ENCODE measurements at places on chromosomes 6 and 20.
A peak's percentile ranks its signal among the peaks of the same experiment; 100 is the strongest.

DNA sequence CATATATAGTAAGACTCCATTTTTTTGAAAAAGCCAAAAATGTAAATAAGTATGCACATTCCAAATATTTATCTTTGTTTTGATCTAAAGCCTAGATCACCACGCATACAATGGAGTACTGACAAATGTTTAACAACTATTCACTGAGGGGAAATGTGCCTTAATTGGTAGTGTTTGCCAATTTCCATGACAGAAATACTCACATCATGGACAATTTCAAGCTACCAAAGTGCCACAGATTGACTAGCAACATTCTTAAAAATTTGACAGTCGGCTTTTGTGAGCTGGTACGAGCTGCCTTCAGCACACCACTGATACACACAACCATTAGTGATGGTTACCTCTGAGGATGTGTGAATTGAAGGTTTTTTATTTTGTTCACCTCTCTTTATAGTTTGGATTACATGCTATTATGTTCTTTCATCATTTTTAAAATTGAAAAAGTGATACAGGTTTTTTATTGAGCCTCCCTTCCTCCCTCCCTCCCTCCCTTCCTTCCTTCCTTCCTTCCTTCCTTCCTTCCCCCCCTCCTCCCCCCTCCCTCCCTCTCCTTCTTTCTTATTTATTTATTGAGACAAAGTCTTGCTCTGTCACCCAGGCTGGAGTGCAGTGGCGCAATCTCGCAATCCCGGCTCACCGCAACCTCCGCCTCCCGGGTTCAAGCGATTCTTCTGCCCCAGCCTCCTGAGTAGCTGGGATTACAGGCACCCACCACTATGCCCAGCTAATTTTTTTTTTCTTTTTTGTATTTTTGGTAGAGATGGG is 19.2 kb downstream of the SMPDL3A start:
- no peak for DNase-seq

- no peak for DNase-seq
Observed at GRCh38 chr6:107098436-107099307, 16.6 kb downstream of the BEND3 start.

- DNase-seq: no peak
Observed at GRCh38 chr6:64288351-64288750, 652.7 kb downstream of the PHF3 start.

- no peak for DNase-seq
Observed at GRCh38 chr6:3137057-3137777, 18.7 kb downstream of the BPHL start.

DNA sequence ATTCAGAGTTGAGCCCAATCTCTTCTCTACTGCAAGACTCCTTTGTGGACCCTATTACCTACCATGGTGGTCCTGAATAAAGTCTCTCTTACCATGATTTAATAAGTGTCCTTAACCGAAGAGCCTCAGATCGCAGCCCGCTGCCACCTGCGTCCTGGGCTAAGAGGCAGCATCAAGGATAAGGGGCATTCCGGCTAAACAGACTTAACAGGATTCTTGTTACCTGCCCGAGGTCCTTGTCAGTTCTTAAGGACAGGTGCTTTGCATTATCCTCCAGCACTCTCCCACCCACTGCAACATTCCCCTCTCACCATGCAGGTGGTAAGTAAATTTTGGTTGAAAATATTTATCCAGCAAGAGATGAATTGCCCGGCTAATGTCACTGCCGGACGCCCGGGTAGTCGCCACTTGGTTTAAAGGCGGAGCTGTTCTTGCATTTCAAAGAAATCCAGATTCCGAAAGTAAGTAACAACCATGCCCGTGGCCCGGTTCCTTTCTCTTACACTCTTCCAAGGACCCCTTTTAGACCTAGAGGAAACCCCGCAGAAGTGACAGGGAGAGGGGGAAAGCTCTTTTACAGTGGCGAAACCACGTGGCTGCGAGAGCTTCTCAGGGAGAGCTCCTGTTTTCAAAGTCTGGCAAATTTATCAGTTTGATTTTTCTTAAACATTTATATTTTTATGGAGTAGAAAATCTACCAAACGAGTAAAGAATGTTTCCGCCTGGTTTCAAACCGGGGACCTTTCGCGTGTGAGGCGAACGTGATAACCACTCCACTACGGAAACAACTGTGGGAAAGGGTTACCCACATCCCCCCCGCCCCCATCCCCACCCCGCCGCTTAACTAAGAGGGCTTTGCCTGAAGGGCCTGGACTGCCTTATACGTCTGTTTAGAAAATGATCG is 41.9 kb upstream of the PRSS16 start:
- peak; percentile 53 for DNase-seq

DNA sequence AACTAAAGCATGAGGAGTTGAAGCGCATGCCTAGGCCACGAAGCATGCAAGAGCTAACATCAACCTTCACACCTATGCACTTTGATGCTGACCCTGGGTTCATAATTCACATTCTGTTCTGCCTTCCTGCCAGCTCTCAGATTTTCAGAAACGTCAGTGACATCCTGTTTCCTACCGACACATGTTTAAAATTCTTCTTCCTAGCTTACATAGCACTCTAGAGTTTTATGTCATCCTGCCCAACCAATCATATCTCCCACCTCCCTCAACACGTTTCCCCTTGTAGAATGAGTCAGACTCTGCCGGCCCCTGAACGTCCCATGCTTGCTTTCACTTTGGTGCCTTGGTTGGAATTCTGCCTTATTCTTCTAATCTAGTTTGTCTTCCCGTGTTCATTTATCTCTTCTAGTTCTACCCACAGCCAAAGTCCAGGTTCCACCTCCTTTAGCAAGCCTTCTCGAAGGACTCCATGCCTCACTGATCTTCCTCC is 97.2 kb upstream of the MAP7 start:
- peak; percentile 77 for DNase-seq

- DNase-seq: no peak
Observed at GRCh38 chr6:14211562-14211942, 94.0 kb downstream of the CD83 start.

GRCh38 chr6:98203170-98203806 is 631.1 kb upstream of the POU3F2 start:
- DNase-seq: no peak

- DNase-seq: peak; percentile 24
Observed at GRCh38 chr6:159217595-159218275, 48.5 kb downstream of the FNDC1 start.

DNA sequence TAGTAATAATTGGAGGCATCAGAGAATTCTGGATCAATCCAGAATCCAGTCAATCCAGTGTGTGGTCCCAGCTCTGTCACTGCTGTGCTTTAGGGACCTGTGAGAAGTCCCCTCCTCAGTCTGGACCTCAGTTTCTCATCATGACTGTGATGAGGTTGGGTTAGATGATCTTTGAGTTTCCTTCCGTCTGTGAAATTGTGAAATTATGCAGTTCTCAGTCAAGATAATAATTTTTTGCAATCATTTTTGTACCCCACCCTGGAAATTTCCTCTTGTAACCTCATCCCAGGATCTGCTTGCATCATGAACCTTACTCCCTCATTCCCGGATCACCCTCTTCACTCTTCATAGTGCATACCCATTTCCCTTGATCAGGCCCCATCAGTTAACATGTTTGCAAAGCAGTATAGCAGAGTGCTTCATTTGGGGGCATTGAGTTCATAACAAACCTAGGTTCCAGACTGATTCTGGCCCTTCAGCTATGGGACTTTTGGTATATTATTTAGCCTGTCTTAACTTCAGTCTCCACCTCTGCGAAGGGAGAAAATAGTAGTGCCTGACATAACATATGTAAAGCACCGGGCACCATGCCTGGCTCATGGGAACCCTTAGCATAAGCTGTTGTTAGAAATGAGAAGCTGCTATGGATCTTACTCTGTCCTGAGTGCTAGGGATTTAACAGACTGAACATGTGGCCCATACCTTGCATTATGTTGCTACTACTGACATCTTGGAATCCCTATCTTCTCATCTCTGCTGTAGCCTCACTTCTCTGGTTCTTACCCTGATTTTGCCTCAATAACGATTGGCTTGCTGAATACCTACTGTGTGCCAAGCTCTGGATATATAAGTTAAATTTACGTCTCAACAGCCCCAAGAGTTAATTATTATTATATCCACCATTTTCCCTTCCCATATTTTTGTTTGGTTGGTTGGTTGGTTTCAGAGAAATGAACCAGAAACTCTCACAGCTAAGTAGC is 1.3 kb downstream of the ZNF76 start:
- no peak for DNase-seq

DNA sequence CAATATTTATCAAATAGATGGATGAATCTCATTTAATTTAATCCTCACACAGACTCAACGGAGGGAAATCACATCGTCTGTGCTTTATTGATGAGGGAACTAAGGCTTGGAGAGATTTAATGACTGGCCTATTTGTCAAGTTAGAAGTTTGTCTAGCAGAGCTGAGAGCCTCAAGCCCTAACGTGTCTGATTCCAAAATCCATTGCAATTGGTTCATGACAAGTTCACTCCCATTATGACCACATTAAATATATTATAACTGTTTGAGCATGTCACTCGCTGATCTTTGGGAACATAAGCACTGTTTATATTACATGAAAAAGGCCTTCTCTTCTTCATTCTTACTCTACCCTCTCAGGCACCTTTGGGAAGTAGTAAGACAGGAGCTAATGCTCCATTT is 89.4 kb upstream of the SIRPA start:
- no peak for DNase-seq

All from natural killer cell (primary cell).